ENCODE measurements at places on chromosomes 6 and 20. TPM values are rescaled to one million over a fixed set of nuclear protein-coding genes. Genes with fewer than 3 reads are reported as not detected.
A peak's percentile ranks its signal among the peaks of the same experiment; 100 is the strongest.

The MYB gene
- total RNA-seq, result 6.8 TPM

The PACRG gene
- total RNA-seq, result 0.59 TPM

The SLC17A3 gene
- not detected for total RNA-seq

The HCRTR2 gene
- total RNA-seq, result not detected

The GPANK1 gene
- 17.6 TPM for total RNA-seq

The PPIL6 gene
- total RNA-seq, result 3.3 TPM

The CNR1 gene
- 8.4 TPM for total RNA-seq

The PSORS1C2 gene
- not detected for total RNA-seq

The CAP2 gene
- total RNA-seq, result 24.3 TPM

The LHFPL5 gene
- total RNA-seq, result not detected

The CST2 gene
- total RNA-seq, result not detected

The PHACTR3 gene
- 22.4 TPM for total RNA-seq

DNA sequence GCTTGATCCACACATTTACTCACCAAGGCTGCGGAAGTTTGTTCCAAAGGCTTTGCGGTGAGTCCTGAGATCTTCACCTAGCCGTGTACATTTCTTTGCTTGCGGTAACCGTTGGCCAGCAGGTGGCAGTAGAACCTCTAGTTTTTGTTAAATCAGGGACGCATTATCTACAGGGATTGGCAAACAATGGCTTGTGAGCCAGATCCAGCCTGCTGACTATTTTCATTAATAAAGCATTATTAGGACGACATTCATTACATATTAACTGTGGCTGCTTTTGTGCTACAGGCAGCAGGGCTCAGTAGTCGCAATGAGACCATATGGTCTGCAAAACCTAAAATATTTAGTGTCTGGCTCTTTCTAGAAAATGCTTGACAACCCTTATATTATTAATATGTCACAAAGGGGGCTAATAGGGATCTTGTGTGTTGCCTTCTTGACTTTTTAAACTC lies 174.1 kb downstream of the DOK5 start:
- peak; percentile 91 for DNase-seq

DNA sequence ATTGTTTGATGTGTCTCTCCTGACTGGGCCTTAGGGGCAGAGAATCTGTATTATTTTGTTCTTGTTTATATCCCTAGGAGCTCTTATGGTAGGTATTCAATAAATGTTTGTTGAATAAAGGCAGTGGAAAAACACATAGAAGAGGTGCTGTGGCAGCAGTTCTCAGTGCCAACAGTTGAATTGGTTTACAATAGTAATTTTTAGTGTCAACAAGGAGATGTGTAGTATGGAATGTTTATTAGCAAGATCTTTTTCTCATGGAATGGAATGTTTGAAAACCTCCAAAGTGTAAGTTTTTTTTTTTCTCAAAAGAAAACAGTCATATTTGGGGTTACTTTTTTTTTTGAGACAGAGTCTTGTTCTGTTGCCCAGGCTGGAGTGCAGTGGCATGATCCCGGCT lies 28.0 kb downstream of the ASXL1 start:
- no peak for DNase-seq

GRCh38 chr6:142845143-142845571 lies 99.8 kb downstream of the HIVEP2 start:
- no peak for DNase-seq

DNA sequence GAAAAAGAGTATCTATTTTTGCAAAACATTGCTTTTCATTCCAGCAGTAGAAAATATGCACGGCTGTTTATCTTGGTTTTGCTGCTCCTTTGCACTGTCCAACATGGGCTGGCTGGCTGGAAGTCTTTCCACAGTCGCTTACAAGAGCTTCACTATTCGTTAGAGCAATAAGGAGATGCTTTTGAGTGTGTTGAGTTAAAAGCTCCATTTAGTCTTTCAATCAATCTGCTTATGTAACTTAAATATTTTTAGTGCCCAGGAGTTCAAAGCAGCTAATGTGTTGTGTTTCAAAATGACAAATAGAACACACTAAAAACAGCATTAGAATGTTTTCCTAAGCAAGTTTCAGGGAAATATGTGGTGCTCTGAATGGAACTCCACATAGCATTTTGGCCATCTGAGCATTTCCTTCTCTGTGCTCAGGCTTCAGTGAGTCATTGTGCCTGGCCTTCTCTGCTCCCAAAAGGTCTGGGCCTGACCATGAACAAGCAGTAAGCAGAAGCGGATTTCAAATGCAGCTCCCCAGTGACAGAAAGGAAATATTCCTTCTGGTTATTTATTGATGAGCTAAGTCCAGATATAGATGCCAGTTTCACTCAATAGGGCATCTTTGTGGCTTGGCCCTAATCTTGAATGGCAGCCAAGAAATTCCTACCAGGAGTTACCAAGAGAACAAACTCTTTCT lies 580.3 kb downstream of the TENT5A start:
- no peak for DNase-seq

GRCh38 chr20:48789781-48790472 lies 37.9 kb downstream of the PREX1 start:
- no peak for DNase-seq

GRCh38 chr20:53828682-53829254 lies 235.1 kb upstream of the ZNF217 start:
- no peak for DNase-seq

GRCh38 chr6:110946498-110946897 lies 12.0 kb upstream of the GTF3C6 start:
- no peak for DNase-seq

GRCh38 chr6:157649311-157650260 lies 173.5 kb upstream of the SNX9 start:
- DNase-seq, result no peak

DNA sequence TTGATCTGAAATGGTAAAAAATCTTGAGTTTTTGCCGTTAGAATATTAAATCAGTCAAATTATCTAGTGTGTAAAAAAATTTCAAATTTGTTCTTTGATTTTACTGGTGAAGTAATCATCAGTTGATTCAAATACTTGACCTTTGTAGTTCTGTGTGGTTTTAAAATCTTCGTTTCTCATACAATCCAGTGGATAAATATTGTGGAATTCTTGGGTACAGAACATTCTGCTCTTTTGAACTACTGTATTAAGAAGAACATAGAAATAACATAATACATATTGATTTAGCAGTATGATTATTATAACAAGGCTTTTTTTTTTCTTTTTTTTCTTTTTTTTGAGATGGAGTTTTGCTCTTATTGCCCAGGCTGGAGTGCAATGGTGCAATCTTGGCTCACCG lies 491.8 kb downstream of the CD109 start:
- DNase-seq, result no peak

- DNase-seq, result no peak
Measured at GRCh38 chr6:113065611-113066010, 718.5 kb downstream of the RFPL4B start.

DNA sequence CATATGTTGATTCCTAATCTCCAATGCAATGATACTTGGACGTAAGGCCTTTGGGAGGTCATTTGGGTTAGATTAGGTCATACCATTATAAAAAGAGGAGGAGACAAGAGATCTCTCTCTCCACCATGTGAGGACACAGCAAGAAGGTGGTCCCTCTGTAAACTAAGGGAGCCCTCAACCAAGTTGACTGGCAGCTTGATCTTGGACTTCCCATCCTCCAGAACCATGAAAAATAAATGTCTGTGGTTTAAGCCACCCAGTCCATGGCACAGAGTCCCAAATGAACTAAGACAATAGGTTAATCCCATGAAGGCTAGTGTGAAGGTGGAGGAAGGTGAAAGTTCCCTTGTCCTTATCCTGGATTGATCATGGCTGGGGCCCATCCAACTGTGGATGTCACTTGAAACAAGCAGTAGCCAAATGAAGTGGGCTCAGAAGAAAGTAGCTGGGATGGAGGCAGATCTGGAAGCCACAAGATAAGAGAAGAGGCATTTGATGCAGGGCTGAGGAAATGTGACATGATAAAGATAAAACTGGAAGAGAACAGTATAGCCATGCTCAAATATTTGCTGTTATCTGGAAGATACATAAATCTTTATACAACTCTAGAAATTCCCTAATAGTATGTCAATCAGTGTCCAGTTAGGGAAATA lies 99.9 kb downstream of the BANF2 start:
- DNase-seq, result no peak

- DNase-seq, result no peak
Measured at GRCh38 chr6:148545901-148546300, 200.9 kb upstream of the UST start.

DNA sequence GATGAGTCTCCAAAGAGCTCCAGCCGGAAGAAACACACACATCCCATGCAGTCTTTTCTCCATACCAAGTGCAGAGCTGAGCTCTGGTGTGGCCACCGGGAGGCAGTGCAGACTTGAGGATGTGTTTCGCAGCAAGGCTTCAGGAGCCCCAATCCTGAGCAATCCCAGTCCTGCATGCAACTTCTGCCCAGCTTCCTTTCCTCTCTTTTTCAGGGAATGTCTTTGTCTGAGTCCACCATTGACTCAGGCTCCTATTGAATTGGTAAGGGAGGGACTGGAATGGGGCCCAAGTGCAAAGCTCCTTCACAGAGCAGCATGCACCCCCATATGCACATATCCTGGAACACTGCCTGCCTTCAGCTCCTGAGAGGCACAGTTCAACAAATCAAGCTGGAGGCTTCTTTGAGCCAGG lies 50.5 kb upstream of the ASIP start:
- DNase-seq, result peak; percentile 72

GRCh38 chr20:33569802-33570391 lies 80.0 kb downstream of the CBFA2T2 start:
- DNase-seq, result no peak

- DNase-seq, result no peak
Measured at GRCh38 chr20:10660661-10661060, 13.1 kb downstream of the JAG1 start.

DNA sequence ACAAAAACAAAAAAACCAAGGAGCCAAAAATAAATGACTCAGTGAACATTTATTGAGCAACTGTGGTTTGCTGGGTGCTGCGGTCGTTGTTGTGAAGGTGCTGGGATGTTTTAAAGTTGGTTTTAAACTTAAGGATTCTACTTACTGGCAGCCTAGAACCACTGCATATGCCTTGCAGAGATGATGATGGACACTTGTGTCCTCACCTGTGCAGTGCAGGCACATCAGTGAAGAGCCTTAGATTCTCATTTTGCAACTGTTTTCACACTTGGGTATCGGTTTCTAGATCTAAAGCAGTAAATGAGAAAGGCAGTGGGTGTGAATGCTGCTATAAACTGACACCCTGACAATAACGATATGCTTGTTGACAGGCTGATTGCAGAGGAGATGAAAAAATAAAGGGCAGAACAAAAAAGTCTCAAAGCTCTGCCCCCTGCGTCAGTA lies 68.8 kb downstream of the UTRN start:
- DNase-seq, result no peak

- DNase-seq, result no peak
Measured at GRCh38 chr20:48069596-48069995, 284.3 kb upstream of the SULF2 start.

DNA sequence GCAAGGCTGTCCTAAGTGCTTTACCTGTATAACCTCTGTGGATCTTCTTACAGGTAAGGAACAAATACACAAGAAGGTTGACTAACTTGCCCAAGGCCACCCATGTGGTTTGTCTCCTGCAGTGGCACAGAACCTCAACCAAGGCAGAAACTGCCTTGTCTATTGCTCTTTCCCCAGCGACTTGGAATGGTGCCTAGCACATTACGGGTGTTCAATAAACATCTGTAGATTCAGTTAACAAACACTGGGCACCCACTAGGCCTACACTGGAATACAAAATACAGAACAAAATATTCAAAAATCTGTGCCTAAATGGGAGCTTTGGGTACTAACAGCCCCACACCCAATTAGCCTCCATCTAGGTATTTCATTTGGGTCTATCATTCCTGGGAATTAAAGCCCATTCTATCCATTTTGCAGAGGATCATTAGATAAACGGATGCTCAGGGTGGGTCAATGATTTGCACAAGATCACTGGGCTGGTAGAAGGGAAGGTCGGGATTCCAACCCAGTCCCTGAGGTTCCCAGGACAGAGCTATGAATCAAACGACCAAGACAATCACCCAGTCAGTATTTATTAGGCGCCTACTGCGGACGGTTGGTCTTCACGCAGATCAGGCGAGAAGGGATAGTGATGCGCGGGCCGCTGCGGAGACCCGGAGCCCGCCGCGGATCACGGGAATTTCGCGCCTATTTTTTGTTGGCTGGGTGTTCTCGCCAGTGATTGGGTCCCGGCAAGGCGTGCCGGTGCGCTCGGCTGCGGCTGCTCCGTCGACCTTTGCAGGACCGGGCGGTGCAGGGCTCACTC lies at the start of gene STK35:
TSS of gene STK35 (plus strand) at position 771 of the 808 bp plus-strand sequence. CDS start 55 bp downstream, outside the sequence.
- peak; percentile 61 for DNase-seq
